ENCODE measurements at places on chromosomes 2 and 18.

- no peak for DNase-seq
Observed at GRCh38 chr18:24010673-24011072, 3.9 kb upstream of the TTC39C start.

DNA sequence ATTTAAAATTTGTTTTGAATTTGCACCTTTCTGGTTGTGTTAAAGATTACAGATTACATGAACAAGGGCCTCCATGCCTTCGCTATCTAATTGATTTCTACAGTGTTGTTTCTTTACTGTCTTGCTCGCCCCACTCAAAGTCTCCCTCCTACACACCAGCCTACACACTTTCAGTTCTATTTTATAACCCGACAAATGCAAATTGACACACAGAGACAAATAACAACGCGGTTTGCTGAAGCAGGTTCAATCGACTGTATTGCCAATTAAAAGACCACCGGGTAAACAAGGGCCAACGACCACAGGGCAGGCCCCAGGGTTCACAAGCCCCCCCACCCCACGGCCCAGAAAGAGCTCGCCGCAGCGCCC is 869 bp downstream of the STARD7 start:
- no peak for DNase-seq

- no peak for DNase-seq
Observed at GRCh38 chr18:50749421-50749820, 70.4 kb downstream of the MRO start.

DNA sequence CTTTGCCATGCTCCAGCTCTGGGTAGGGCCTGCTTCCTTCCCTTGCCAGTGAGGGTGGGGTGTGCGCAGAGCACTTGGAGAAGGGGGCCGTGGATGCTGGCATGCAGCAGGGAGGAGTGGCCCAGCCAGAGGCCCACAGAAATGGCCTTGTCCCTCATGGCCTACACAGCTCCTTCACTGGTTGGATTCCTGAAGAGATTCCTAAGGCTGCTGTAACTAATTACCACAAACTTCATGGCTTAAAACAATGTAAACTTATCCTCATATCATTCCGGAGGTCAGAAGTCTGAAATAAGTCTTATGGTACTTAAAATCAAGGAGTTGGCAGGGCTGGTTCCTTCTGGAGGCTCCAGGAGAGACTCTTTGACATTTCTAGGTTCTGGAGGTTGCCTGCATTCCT is 195.2 kb downstream of the GLI2 start:
- DNase-seq: no peak

DNA sequence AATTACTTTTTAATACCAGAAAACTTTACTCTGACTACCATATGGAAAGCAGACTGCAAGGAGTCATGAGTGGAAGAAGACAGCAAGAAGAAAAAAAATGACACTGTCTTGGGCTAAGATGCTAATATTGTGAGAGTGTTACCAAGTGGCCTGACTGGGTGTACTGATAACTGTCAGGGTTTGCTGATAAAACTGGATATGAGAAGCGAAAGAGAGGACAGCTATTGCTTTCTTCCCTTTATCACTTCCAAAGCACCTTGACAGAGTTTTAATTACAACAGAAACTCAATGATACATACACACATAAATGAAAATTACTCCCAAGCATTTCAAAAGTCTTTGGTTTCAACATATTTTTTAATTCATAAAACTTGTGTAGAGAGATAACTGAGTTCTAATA is 368.5 kb downstream of the ZEB2 start:
- no peak for DNase-seq

DNA sequence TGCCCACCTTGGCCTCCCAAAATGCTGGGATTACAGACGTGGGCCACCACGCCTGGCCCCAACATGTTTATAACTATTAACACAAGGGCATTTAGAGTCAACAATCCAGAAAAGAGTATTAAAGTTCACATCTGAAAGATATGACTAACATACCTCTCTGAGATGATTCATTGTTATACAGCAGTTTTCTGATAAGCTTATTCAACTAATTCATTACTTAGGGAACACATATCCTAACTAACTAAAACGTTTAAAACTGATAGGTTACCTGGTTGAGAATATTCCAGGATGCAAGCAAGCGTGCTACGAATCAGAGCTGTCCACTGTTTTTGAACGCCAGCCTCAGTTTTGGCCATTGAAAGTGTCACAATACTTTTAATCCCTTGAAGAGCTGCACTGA is 34.0 kb upstream of the STRN start:
- DNase-seq: no peak

- DNase-seq: no peak
Observed at GRCh38 chr2:41420219-41420618, 627.6 kb upstream of the PKDCC start.

DNA sequence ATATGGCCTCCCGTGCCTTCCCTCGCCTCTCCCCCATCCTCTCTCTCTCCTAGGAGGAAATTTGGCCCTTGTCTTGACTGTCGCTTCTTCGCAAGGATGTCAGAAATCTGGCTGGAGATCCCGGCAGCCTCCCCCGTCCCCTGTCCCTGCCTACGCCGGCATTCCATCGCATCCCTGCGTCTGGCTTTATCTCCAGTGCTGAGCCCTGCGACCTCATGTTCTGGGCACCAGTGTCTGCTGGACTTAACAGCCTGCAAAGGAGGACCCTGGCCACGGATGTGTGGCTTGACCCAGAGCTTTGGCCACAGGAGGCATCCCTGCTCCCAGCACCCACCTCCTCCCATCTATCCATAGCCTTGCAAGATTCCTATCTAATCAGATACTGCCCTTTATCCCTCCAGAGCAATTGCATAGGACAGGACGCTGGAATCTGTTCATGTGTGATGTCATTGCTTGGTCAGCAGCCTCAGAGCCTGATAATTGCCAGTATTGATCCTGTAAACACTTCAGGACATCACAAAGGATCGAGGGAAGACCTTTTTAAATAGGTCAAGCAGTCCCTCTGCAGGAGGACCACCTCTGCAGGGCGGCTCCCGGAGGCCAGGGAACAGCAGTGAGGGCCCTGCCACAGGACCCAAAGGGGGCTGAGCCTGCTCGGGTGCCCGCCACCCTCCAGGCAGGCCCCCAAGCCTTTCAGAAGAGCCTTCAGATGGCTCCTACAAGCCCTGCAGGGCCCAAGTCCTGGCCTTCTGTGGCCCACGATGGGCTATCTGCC is 168.2 kb downstream of the TWIST2 start:
- no peak for DNase-seq

DNA sequence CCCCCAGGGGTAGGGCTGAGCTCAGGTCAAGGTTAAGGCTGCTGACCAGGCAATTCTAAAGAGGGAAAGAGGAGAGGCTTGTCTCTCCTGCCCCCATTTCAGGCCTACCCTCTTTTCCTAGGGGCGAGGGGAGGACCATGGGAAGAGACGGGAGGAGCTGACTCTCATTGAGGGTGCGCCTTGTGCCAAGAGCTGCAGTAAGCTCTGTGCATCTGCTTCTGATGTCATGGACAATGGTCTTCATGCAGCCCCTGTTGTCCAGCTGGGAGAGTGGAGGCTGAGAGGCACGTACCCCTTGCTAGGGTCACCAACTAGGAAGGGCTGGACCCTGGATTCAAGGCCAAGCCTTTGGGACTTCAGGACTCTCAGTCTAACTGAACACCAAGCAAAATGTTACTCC is 45.2 kb downstream of the PTGR3 start:
- DNase-seq: no peak

DNA sequence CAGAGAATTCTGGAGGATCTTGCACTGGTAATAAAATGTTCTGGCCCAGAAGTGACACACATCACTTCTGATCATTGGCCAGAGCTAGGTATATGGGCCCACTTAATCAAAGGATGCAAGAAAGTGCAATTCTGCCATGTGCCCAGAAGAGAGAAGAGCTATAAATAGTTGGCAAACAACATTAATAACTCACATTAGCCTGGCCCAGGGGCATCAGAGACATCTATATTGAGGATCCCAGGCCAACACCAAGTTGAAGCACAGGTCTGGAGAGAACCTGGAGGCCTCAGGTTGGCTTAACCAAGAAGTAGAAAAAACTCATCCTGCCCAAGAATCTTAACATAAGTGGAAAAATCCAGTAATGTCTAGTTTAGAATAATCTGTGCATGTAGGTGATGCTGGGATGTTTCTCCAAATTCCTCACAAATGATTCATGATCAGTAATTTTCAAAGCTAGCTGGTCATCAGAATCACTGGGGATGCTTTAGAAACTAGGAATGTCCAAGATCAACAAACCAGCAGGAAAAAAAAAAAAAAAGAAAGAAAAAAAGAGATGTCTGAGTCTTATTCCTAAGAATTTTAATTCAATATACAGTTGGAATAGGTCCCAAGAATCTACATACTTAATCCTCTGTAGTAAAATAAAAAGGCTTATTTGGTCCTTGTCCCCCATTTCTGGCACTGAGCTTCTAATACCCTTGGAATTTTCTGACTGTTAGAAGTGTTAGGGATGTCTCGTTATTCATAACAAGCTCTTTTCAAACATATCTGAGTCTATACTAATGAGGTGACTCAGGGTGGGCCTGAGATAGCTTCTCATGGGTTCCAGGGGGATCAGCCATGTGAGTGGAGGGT is 35.0 kb upstream of the EVA1A start:
- DNase-seq: no peak

DNA sequence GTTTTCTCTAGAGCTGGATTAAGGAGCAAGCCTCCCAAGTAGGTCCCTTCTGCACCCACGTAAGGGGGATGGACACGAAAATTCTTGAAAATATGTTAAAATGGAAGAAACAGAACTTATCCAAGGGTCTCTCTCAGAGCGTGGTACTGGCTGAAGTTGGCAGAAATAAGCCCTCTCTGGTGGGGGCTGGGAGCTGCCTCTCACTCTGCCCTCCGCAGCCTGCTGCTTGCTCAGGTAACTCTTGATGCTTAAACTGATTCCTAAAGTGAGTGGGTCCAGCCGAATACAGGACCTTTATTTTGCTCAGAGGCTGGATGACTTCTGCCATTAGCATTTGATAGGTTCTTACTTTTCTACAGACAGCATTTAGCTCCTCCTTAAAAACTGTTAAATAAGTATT is 78.1 kb downstream of the SPHKAP start:
- DNase-seq: no peak

- DNase-seq: no peak
Observed at GRCh38 chr2:187775651-187776050, 221.4 kb upstream of the TFPI start.

DNA sequence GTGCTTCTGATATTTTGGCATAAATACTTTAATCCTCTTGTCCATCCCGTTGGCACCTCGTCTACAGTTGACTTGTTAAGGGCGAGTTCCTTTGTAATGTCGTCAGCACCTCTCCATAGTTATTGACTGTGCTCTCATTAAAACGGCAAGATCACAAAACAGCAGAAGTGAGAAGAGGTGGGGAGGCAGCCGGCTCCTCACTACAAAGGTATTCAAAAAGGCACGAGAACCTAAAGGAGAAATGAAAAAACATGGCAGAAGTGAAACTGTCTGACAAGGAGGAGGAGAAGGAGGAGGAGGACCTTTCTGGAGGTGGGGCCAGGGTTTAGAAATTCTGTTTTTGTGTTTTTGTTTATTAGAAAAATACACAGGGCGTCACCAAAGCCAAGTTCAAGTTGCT is 235.6 kb downstream of the BCL11A start:
- no peak for DNase-seq

DNA sequence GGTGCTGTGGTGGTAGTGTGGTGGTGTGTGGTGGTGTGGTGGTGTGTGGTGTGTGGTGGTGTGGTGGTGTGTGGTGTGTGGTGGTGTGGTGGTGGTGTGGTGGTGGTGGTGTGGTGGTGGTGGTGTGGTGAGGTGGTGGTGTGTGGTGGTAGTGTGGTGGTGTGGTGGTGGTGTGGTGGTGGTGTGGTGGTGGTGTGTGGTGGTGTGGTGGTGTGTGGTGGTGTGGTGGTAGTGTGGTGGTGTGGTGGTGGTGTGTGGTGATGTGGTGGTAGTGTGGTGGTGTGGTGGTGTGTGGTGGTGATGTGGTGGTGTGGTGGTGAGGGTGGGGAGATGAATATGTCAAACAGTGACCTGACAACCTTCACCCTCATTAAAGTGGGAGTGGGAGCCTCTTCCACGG is 55.6 kb upstream of the DLGAP1 start:
- no peak for DNase-seq

GRCh38 chr18:38362286-38362792 is 796.7 kb upstream of the CELF4 start:
- DNase-seq: no peak

- DNase-seq: no peak
Observed at GRCh38 chr2:80169811-80170594, 134.5 kb downstream of the LRRTM1 start.

- DNase-seq: no peak
Observed at GRCh38 chr2:134398300-134398699, 144.4 kb downstream of the MGAT5 start.

GRCh38 chr2:136136931-136137330 is 19.0 kb upstream of the CXCR4 start:
- DNase-seq: no peak

- DNase-seq: no peak
Observed at GRCh38 chr18:57696271-57696670, 74.6 kb upstream of the NARS1 start.
